NCI-H1930 (cell line): ENCODE measurements at places on chromosomes 2 and 18.

- DNase-seq, result no peak
Measured at GRCh38 chr2:203804764-203805485, 62.6 kb upstream of the CTLA4 start.

- no peak for DNase-seq
Measured at GRCh38 chr18:59665057-59666006, 31.9 kb downstream of the CCBE1 start.

DNA sequence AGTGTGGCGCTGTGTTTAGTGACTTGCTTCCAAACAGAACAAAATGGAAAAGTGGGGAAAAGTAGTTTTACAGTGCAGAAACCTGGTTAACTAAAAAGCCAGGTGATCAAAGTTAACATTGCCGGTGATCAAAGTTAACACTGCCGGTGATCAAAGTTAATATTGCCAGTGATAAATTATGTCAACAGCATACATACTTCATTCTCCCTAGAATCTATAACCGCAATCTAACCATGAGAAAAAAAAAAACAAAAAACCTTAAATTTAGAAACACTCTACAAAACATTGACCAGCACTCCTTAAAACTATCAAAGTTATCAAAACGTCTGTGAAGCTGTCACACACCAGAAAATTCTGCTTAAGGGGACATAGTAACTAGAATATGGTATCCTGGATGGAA, 18.6 kb downstream of the MAP4K3 start:
- DNase-seq, result no peak

- DNase-seq, result no peak
Measured at GRCh38 chr2:179201869-179202268, 62.8 kb downstream of the SESTD1 start.

DNA sequence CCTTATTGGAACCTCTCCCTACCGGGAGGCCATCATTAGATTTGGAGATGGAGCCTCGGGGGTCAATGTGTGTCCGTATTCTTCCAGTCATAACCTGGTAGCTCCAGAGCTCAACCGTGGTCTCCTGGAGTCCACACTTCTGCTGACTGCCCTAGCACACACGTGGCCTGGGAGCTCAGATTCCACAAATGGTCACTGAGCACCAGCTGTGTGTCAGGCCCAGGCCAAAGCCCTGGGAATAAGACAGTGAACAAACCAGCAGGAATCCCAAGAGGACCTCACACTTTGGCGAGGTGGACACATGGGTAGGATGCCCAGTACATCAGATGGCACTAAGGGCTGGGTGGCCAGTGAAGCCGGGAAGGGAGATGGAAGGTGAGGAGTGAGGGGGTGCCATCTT, 15.5 kb downstream of the GYPC start:
- no peak for DNase-seq

DNA sequence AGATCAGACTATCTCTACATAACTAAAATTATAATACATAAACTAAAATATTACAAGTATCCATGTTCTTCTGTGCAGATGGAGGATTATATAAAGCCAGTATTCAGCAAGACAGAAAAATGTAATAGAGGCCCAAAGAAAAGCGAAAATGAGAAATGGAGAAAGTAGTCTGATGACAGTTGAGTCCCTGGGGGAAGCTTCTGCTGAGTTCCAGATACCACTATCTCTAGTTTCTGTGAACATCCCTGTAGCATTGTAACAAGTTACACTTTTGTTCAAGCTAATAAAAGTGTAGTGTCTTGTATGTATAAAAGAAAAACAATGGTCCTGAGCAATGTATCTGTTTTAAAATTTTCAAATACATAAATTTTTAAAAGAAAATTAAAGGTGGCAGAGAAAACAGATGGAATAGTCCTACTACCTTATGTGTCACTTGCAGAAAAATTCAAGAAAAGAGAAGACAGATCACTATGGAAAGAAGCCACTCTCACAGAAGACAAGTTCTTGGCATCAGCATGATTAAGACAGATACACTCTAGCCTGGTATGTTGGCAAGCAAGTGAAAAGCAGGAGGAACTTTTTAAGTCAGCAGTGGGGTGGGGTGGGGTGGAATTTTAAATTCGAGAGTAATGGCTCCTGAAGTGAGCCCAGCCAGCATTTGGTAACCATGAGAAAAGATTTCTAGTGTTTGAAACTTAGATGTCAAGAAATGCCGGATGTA, 541.9 kb downstream of the LRRTM4 start:
- DNase-seq, result no peak

GRCh38 chr2:158755310-158756087, 39.6 kb upstream of the DAPL1 start:
- no peak for DNase-seq

GRCh38 chr2:100822587-100823248, 2.8 kb downstream of the NPAS2 start:
- DNase-seq, result no peak

DNA sequence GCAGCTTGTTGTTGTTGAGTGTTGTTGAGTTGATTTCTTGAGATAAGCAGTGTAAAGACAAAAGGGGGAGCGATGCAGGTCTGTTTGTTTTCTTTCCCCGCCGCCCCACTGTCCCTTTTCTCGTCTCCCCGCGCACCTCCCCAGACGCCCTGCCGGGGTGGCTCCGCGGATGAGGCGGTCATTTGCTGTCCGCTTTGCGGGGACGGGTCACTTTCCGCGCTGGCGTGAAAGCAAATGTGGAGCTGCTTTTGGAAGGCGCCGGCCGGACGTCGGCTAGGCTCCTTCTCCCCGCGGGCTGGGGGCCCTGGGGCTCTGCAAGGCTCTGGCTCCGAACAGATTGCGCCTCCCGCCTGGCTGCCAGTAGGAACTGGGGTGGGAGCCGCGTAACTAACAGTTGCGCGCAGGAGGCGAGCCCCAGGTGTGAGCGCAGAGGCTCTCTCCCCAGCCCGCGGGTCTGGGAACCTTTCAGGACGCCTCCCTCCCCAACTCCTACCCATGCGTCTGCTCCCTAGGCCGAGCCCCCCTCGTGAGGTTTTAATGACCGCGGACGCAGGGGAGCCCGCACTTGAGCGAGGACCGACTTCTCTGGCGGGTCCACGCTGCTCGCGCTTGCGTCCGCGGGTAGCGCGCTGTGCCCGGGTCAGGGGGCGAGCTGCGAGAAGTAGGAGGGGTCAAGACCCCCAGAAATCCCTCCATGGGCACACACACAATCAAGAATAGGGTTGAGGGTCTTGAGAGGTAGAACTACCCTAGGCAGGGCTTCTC, 146.6 kb downstream of the MEIS1 start:
- no peak for DNase-seq

DNA sequence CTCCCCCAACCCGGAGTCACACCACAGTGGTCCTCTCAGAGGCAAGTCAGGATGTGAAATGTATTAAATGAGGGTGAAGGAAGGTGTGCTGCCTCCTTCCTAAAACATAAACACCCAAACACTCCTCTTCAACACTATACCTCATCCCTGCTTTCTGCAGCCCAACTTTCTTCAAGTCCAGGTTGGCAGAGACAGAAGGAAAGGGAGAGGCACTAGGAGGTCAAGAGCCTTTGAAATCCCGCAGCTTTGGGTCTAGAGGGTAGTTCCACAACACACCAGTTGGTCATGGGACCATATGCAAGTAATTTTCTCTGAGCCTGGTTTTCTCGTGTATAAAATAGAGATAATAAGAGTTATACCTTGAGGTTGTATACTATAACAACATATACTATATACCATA, 38.4 kb downstream of the FIGN start:
- DNase-seq, result no peak

- DNase-seq, result no peak
Measured at GRCh38 chr2:227000123-227000522, 163.9 kb downstream of the COL4A4 start.

GRCh38 chr2:238423561-238424312, 3.0 kb upstream of the ASB1 start:
- DNase-seq, result no peak

DNA sequence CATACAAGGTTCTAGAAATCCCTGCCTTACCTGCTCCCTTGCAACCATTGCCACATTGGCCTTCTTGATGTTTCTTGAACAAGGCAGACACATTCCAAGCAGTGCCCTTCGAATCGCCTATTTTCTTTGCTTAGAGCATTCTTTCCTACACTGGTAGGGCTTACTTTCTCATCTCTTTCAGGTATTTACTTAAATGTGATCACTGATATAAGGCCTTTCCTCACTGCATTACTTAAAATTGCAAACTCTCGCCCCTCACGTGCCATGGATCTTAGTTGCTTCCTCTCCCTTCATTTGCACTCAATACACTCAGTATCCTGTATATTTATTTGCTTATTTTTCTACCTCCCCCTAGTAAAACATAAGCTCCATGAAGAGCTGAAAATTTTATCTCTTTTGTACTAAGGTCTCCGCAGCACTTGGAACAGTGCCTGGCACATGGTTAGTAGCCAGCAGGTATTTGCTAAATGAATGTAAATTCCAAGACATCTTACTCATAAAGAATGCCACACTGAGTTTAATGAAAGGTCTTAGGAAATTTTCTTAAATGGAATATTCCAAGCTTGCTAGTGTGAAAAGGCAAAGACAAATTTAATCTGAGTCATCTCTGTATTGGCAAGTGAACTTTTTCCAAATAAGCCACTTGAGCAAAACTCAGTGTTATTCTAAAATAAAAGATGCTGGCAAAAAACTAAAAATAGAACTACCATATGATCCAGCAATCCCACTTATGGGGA, 42.4 kb upstream of the FIGN start:
- no peak for DNase-seq

- DNase-seq, result no peak
Measured at GRCh38 chr2:88857951-88858411, 166.5 kb downstream of the RPIA start.

GRCh38 chr2:239086325-239087020, 238.6 kb downstream of the TWIST2 start:
- no peak for DNase-seq

- DNase-seq, result no peak
Measured at GRCh38 chr2:241490825-241491506, 17.4 kb downstream of the STK25 start.

GRCh38 chr2:63488118-63488713, 100.1 kb downstream of the WDPCP start:
- no peak for DNase-seq

GRCh38 chr2:29253-29652, 17.1 kb downstream of the FAM110C start:
- DNase-seq, result no peak

- no peak for DNase-seq
Measured at GRCh38 chr18:79388043-79388442, 7.7 kb upstream of the NFATC1 start.

DNA sequence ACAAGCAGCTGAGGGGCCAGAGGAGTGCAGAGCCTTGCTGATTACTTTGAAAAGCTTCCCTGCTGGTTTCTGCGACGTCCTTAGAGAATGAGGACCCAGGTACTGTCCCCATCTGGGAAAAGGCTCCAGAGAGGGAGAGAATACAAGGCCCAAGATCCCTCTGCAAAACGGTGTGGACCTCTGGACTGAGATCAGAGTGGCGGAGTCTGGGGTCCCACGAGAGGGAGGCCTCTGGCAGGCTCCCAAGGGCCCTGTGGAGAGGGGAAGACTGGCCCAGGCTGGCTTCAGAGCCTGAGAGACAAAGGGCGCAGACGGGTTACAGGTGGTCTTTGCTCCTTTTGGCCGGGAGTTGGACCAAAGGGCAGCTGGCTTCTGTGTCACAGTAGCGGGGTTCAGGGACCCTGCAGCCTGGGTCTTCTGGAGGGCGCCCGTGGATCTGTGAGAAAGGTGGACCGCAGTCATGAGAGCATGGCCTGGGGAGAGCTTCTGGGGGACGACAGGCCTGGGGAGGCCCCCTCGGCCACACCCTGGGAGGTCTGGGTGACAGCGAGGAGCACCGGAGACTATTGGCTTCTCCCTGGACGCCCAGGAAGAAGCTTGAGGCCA, 805 bp downstream of the SNORC start:
- DNase-seq, result no peak

DNA sequence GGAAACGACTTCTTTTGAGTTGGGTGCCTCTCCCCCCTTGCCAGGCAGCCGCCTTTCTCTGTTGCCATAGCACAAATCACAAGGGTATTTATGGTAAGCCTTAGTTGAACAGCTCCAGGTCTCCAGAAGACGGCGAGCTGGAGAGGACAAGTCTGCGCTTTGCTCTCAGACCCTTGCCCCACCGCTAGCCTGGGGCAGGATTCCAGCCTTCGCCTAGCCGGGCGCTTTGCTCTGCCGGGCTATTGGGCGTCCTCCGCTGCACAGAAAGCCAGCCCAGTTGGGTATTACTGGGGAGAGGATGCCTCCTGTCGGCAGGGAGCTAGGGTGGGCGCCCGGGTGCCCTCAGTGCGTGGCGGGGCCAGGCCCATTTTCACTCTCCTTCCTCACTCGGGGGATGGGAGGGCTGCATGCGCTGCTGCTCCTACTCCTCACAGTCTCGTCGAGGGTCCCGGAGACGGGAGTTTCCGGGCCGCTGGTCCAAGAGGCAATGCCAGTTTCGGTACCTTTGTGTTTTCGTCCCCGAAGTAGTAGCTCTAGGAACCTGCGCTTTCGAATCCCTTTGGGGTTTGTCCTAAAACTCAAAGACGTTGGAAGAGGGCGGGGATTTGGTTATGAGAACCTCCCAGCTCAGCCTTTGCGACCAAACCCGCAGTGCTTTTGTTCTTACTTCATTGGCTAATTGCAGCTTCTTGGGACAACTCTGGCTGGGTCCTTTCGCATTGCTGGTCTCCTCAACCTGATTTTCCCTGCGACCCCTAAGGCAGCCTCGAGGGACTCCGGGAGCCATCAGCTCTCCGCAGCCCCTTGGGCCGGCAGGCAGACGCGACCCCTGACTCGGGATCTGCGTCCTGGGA, 3.6 kb upstream of the DLX2 start:
- no peak for DNase-seq

DNA sequence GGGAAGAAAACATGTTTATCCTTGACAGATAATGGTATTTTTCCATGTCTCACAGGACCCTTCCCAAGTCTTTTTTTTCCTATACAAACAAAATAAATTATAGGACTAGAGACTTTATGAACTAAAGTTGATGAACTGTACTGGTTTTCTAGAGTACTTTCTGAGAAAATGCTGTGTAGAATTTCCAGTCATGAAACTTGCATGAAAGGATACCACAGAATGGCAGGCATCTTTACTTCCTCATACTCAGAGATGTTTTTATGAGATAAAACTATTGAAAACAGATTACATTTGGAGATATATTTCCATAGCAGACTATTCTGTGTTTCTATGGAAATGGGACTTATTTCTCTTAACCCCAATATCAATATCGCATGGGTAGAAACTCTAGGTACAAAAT, 403.5 kb downstream of the PARD3B start:
- no peak for DNase-seq

DNA sequence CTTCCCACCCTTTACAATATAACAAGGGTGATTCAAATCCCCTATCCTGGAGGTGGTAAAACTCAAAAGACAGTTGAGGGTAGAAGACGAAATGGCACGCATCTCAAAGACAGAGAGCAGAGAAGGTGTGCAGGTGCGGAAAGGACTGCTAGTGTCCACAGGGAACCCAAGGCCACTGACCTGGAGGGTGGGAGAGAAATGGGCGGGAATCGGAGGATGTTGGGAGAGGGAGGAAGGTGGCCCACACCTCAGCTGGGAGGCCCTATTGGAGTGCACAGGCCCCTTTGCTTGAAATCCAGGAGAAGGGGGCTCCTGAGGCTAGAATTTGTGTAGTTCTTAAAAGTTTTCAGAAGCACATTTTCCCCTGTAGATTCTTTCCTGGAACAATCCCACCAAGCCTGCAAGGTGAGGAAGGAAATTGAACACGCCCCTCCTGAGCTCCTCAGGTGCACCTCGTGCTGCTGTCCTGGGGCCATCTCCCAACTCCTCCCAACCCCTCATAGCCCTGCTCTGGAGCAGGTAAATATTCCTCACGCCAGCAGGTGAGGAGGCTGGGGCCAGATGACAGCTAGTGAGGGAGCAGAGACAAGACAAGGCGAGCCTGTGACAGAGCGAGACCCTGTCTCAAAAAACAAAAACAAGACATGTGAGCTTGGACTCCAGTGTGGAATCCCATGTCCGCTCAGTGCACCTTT, 99.3 kb downstream of the MCFD2 start:
- no peak for DNase-seq

GRCh38 chr18:24763765-24764513, 303.5 kb downstream of the HRH4 start:
- DNase-seq, result no peak
